Brain pericyte (primary cell): ENCODE measurements at places on chromosomes 16 and 17.

DNA sequence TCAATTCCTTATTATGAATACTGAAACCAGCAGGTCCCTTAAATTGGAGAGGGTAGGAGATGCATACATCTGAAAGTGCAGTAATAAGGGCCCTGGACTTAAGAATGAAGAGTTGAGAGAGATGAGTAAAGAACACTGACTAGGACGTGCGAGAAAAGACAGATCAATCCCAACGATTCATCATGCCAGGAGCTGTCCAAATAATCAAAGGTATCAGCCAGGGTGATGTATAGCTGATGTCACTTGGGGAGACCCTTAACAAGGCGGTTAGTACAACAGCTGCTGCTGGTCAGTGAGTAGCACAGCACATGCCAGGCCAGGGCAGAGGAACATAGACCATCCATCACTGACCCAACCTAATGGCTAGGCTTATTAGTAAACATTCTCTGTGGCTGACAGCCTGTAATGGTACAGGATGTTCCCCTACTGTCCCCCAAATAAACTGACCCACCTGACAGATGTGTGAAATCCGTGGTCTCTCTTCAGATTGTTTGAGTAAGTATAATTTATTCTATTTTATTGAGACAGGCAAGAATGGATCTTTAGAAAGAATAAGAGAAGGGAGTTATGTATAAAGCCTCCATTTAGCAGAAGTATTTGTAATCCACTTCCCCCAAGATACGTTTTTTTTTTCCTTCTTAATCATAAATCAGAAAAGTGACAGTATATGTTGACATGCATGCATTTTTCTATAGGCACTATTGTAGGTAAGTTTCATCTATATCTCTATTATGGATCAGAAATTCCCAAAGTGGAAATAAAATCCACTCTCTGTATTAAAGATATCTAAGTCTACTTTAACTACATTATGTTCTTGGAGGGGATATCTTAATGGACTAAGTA lies 118.4 kb downstream of the SNX11 start:
- no peak for DNase-seq

- DNase-seq: no peak
These were observed 36.3 kb downstream of the GLG1 start for GRCh38 chr16:74570412-74571301.

DNA sequence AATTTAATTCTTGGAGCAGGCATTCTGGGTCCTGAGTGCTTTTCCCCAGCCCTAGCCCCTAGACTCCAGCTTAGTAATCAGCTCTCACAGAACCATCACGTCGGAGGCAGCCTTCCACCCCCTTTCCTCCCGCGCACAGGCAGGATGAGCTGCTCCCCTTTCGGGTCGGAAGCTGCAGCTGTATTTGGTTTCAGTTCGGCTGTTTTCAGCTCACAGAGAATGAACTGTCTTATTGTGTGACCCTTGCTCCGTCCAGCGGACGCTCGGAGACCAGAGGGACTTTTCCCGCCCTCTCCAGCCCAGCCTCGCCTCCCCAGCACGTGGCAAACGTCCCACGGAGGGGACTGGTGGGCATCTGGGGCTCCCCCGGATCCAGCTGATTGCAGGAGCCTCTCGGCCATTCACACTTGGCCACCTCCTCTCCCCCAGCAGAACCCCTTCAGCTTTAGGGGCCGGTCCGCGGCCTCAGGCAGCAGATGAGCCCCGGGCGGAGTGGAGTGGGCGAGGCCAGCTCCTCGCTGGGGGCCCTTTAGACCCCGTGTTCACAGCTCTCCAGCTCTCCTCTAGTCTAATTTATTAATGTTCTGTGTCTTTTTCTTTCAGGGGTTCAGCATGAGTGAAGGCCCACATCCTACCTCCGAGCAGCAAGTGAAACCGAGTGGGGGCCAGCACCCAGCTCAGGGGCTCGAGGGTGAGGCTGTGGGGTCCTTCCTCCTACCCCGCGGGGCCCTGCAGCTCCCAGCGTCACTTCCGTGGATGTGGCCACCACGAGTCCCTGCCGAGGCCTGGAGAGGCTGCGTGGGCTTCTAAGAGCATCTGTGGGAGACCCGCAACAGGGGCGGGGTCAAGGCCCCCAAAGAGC lies 863 bp upstream of the UTS2R start:
- no peak for DNase-seq

DNA sequence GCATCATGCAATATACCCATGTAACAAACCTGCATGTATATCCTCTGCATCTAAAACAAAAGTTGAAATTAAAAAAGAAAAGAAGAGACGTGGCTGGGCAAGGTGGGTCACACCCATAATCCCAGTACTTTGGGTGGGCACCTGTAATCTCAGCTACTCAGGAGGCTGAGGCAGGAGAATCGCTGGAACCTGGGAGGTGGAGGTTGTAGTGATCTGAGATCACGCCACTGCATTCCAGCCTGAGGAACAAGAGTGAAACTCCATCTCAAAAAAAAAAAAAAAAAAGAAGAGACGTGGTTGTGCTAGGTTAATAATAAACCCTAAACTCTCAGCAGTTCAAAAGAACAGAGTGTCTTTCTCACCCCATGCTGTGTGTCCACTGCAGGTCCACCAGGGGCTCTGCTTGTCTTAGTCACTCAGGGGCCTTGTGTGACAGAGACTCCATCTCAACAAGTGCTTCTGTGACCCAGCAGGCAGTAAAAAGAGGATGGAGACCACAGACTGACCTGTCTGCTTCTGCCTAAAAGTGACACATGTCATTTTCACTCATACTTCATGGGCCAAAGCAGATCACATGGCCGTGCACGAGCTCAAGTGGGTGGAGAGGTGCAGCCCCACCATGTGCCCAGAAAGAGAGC lies 22.3 kb upstream of the N4BP1 start:
- DNase-seq: no peak

- no peak for DNase-seq
These were observed 7.2 kb upstream of the TNFRSF17 start for GRCh38 chr16:11957591-11958395.

GRCh38 chr17:75592348-75593020 lies 4.9 kb downstream of the MYO15B start:
- no peak for DNase-seq

- DNase-seq: no peak
These were observed 64.6 kb downstream of the CYTH1 start for GRCh38 chr17:78717431-78717980.

GRCh38 chr16:47732523-47733111 lies 271.5 kb downstream of the PHKB start:
- peak; percentile 67 for DNase-seq

DNA sequence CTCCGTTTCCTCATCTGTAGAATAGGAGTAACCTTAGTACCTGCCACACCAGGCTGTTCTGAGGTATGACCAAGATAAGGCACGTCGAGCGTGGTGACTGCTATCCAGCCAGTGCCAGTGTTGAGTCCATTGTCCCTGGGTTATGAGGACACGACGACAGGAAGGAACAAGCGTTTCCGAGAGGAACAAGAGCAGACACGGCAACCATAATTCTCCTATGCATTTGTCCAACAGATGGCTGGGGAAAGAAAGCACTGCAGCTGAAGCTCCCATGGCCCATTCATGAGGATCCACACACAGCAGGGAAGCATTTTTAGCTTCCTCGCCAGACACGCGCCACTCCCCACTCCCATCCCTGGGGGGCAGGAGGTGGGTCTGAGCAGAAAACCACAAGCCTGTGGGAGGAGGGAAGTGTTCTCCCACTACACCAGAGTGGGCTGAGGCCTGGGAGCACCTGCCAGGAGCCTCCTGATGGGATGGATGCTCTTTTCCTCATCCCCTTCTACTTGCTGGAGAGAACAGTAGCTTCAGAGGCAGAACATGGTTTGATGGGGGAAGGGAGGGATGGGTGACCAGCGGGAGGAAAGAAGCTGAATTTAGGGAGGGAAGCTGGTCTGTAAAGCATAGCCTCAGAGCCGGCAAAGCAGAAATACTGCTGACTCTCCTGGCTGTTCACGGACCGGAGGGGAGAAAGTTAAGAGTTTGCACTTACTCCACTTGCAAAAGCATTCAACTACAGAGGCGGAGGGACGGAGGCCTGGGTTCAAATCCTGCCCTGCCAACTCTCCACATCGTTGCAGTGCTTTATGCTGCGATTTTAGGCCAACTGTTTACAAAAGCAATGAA lies 2.7 kb downstream of the COTL1 start:
- DNase-seq: no peak

DNA sequence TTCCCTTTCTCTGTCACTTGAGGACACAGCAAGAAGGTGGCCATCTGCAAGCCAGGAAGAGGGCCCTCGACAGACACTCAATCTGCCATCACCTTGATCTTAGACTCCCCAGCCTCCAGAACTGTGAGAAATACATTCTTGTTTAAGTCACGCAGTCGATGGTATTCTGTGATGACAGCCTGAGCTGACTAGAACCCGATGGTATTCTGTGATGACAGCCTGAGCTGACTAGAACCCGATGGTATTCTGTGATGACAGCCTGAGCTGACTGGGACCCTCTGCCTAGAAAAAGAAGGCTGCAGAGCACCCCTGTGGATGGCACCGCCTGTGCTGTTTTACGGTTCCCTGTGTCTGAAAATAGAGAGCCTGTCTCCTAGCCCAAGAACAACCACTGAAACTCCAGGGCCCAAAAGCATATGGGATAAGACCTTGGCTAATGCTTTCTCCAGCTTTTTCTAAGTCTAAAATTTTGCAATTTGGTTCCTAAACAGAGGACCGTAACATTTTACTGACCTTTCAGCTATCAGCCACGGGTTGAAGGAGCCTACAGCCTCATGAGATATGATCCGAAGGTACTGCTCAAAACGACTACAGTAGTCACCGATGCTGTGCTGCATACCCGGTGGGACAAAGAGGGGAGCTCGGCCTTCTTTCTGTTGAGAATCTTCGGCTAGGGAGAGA lies 33.1 kb upstream of the PITPNM3 start:
- DNase-seq: no peak

DNA sequence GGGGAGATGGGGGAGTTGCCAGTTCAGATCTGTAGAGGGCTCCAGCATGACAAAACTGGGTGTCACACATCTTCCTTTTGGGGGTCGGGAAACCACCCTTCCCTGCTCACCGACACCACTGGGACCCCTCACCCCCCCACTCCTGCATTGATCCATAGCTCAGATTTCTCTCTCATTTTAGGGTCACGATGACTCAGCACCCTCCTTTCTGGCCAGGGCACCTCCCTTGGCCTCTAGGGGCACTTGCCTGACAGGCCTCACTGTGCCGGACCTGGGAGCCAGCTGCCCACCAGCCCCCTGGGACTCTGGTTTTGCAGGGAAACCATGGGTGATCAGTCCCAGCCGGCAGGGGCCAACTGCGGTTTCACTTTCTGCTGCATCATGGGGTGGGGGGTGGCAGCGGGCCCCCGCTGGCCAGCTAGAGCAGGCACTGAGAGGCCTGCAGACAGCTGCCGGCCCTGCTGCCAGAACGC lies 239.4 kb downstream of the MRTFB start:
- peak; percentile 55 for DNase-seq

DNA sequence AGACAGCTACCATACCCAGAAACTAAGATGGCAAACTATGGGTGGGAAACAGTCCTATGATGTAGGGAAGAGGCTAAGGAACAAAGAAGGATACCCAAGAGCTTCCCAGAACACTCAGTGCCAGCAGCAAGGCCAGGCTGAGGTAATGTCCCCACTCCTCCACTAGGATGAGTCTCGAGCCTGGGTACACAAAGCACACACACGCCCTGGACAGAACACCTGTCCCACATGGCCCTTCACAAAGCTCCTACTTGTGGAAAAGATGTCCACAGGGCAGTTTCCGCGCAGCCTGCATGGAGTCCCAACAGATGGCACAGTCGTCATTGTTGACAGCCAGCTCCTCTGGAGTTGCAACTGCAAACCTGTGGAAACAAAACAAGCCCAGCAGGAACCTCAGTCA lies 23.9 kb downstream of the AMFR start:
- no peak for DNase-seq

DNA sequence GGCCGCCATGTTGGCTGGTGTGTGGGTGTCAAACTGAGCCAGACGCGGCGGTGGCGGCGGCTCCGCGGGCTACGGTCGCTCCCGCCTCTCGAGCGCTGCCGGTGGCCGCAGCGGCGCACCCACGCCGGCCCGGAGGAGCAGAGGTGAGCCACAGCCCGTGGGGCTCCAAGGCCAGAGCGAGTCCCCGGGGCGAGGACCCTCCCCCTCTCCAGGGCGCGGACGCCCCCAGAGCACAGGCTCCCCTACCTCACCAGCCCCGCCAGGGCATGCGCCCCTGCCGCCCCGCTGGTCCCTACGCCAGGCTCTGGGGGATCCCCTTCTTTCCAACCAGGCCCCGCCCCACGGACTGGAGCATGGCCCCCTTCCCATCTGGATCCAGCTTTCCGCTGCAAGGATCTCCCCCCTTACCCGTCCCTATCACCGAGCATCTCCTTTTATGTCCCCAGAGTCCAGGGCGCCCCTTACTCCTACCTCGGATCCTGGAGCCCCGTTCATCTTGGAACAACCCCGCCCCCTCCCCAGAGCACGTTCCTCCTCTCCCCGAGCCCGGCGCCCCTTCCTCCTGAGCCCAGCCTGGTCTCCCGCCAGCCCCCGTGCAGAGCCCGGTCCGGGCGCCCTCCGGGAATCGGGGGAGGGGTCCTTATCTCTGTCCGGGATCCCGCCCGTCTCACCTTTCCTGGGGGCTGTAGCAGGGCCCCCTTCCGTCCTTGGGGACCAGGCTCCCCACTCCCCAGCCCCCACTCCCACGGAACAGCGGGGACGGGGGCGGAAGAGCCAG lies 412 bp downstream of the EPN2 start:
- DNase-seq: no peak

GRCh38 chr17:57315061-57316015 lies 59.0 kb downstream of the MSI2 start:
- no peak for DNase-seq

DNA sequence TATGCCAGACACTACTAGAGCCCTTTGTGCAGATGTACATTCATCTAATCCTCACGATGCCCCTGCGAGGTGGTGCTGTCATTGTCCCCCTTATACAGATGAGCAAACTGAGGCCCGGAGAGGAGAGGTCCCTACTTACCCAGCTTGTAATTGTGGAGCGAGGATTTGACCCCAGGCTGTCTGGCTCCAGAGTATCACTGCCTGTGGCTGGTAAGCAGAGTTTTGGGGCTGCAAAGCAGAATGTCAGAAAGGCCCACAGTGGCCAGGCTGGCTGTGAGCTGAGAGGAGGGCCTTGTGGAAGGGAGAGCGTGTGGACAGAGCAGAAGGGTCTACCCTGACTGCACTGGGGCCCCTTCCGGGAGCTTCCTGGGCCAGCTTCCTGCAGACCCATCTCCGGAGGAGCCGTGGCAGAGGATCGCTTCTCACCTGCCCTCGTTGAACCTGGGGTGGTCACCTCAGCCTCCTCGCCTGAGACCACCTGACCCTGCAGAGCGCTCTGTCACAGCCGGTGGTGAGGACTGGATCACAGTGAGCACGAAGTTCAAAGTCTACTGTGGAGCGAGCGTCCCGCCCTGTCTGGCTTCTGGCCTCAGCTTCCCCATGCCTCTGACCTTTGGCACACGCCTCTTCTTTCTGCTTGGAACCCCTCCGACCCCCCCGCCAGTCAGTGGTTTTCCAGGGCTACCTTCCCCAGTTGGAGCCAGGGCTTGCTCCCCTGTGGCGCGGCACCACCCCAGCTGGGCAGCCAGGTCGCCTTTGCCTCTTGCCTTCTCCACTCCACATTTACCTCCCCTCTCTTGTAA lies 12.1 kb downstream of the CMIP start:
- no peak for DNase-seq

- no peak for DNase-seq
These were observed 164.3 kb upstream of the PLCG2 start for GRCh38 chr16:81614654-81615359.
